ENCODE measurements at places on chromosomes 1 and 21.

- DNase-seq: no peak
Observed at GRCh38 chr1:47621483-47621882, 183.6 kb downstream of the FOXD2 start.

GRCh38 chr1:229434641-229435051 lies 752 bp upstream of the ACTA1 start:
- no peak for DNase-seq

DNA sequence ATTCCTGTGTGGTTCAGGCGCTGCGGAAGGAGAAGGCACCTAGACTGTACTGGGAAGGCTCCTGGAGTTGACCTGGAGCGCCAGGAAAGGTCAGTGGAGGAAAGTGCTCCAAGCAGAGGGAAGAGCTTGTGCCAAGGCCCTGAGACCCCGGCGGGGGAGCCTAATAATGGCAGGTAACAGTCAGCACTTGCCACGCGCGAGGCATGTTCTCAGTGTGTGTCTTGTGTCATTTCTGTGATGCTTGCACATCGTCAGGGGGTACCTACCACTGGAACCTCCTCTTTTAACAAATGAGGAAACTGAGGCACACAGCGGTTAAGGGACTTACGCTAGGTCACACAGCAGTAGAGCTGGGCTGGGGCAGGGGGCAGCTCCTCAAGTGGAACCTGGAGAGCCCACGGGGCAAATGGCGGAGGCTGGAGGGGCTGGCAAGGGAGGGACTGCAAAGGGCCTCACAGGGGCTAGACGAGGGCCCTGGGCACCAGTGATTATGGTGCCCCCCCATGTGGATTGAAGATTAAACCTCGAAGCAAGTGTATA lies 976 bp upstream of the BMP8B start:
- no peak for DNase-seq

DNA sequence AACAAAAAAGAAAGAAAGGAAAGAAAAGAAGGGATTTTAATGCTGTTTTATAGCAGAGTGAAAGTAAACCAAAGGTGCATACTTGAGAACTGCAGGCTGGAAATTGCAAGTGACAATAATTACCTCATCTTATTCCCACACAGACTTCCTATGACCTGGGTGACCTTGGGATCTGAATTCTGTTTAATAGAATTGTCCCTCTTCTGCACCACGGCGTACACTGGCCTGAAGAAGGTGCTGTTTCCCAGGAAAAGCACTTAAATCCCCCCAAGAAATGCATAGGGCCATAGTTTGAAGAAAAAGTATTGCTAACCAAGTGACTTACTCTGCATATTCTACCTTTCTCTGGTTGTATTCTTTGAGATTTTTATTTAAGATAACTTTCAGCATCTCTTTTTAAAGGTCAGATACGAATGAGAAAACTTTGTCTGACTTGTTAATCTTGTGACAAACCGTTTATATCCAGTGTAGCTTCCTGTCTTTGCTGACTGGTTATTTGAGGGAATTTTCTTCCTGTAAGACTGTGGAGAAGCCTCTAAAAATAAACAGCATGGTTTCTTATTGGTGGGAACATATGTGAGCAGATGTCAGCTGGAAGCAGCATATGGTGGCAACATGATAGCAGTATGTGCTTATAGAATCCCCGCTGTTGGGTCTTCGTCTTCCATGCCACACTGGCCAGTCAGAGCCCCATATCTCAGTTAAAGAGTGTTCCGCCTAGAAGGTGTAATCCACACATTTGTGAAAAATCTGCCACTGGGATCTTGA lies 16.3 kb downstream of the TGFB2 start:
- DNase-seq: no peak

DNA sequence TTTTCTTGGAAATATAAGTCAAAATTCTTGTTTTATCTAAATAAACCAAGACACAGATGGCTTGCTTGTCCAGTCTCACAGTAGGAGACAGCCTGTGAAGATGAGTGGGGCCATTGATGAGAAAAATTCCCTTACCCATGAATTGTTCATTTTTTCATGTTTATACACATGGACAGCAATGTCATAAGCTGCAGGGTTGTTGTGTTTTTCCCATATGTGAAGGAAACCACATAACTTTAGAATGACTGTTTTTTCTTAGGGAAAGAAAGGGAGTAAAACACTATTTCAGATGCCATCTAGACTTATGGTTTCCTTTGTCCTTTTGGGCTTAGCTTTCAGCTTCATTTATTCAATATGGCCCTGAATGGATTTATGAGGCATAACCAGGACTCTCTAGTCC lies 622.5 kb upstream of the NR5A2 start:
- DNase-seq: no peak

- no peak for DNase-seq
Observed at GRCh38 chr1:71785450-71785849, 496.9 kb downstream of the NEGR1 start.

DNA sequence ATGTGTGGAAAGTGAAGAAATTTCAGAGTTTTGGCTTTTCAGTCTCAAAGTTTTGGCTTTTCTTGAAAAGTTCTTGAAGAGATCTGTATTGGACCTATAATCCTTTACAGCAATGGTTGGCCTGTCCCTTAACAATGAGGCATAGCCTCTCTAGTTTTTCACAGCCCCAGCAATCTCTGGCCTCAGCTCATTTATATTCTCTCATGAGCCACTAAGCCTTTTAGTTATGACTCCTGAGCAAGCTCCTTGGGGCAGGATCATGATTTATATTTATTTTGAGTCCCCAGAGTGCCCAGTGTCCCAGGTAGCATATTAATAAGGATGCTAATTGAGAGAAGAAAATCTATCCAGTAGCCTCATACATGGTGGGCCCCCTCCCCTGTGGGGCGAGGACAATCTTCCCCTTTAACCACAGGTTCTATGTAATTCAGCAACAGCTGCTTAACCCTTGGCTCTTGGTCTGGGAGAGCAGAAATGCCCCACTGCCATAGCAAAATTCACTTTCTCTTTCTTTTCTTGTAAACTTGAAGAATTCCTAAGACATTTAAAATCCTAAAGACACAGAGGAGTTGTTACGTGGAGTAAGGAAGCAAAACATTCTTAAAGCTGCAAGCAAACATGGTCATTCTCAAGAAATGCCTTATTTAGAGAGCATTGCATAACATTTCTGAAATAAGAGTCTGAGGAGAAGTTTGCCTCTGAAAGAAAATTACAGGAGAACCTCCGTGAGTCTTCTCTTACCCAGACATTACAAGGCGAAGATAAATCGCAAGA lies 6.3 kb downstream of the NGF start:
- no peak for DNase-seq

GRCh38 chr1:164604541-164604940 lies 45.6 kb downstream of the PBX1 start:
- no peak for DNase-seq

DNA sequence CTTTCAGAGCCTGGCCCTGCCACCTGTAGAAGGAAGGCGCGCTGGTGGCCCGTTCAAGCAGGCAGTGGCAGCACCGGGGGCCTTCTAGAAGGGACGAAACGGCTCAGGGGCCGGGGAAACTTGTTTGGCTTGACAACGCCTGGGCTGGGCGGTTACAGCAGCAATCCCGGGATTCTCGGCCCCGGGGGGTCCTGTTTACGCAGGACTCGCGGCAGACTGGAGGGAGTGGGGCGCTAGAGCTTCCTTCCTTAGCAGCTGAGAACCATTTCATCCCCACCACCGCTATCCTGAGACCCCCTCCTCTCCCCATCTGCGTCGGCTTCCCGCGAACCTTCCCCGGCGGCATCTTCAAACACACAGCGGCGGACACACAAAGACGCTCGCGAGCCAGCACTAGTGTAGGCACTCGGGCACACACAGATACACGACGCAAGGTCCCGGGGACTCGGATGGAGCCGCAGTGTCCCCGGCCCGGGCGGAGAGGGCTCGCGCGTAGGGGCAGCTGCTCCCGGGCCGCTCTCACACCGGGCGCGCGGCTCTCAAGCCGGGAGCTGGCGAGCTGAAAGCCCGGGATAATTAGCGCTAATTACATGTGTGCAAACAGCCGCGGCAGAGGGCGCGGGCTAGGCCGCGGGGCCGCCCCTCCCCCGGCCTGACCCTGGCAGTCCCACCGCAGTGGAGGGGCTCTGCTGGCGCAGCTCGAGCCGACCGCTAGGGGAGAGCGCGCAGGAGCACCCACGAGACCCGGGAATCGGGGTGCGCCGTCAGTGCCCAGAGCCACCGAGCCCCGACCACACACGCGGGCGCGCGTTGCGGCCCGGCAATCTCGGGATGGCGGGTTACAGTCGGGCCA lies 271.4 kb downstream of the FOXD2 start:
- DNase-seq: no peak

DNA sequence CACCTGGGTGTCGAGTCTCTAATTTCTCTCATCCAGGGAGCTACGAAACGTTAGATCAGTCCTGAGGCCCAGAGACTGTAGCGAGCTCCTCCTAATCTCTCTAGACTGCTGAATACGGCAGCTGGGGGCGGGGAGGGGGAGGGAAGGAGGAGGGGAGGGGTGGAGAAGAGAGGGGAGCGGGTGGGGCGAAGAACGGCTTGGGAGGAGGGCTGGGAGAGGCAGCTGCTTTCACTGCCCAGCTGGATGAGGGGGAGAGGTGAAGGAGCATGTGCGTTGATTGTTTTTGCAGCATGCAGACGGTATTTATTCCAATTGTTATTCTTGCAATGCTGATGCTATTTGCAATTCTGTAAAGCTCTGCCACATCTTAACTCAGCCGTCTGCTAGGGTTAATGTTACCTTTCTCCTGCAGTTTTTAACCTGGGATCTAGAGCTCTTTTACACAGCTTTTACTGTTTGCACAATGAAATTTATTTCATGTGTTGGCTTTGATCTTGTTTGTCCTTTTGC lies 790 bp downstream of the DNAJC6 start:
- DNase-seq: no peak

DNA sequence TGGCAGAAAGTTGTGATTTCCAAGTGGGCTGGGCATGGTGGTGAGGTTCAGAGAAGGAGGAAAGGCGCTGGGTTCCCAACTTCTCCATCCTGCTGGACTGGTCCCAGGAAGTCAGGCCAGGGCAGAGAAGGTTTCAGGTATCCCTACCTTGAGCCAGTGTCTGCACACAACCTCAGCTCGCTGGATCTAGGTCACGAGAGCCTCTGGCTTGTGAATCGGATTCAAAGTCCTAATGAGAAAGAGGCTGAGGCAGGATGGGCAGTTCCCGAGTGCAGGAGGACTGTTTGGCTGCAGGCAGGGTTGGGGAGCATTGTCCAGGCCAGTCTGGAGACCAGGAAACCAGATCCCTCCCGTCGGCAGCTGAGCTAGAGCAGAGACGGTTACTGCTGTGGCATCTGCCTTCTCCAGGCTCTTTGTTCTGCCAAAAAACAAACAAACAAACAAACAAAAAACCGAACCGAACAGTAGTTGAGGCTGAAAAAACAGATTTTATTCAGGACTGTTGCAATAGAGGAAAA lies 19.5 kb upstream of the IGSF21 start:
- DNase-seq: no peak

- DNase-seq: no peak
Observed at GRCh38 chr1:182957902-182958395, 5.0 kb upstream of the SHCBP1L start.

- no peak for DNase-seq
Observed at GRCh38 chr1:44289530-44289929, 65.5 kb downstream of the ERI3 start.

GRCh38 chr1:119012383-119012782 lies 24.2 kb upstream of the TBX15 start:
- no peak for DNase-seq

DNA sequence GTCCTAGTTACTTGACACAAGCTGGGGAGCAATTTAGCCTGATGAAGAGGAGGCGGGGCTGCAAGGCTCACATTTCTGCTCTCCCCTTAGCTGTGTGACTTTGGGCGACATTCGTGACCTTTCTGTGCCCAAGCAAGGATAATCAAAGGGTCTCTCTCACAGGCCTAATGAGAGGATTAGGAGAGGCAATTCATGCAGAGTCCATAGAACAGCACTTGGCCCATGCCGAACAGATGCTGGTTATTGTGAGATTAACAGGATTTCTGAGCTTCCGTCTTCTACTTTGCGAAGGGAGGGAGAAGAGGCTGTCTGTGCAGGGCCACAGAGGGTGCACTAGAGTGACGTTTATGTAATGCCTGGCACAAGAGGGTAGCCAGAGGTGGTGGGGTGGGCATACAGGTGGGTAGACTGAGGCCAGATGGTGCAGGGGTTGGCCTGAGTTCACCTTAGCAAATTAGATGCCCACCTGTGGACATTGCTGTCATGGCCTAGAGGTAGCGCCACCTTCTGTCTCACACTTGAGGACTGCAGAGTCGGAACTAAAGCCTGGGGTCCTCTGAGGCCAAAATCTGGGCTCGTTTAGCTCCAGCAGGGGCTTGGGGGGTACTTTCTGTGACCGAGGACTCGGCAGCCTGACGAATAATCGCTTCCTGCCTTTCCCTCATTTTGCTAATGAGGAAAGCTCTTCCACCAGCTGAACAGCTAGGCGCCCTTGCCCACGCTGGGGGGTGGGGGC lies 18.6 kb downstream of the ACTL8 start:
- DNase-seq: no peak

GRCh38 chr1:25680701-25681100 lies 64.1 kb downstream of the MAN1C1 start:
- no peak for DNase-seq

GRCh38 chr21:44485254-44485793 lies 30.0 kb downstream of the LRRC3 start:
- DNase-seq: no peak

GRCh38 chr21:38809198-38809878 lies 3.6 kb downstream of the ETS2 start:
- no peak for DNase-seq

DNA sequence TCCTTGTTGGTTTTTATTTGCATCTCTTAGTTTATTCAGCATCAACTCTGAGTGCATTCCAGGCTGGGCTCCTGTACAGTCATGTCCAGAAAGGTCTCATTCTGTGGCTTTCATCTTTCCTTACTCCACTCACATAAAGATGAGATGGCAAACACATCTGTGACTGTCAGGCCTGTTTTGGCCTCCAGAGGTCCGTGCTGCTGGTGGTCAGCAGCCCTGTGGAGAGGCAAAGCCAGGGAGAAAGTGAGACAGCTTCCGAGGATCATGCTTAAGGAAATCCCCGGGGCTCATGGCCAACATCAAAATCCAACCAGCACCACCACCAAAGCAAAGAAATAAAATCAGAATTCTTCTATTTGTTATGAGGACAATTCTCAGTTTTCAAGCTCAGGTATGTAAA lies 96.1 kb upstream of the HIVEP3 start:
- no peak for DNase-seq

GRCh38 chr1:174222166-174222949 lies 63.0 kb downstream of the RABGAP1L start:
- no peak for DNase-seq

- no peak for DNase-seq
Observed at GRCh38 chr1:41282679-41283317, 40.7 kb upstream of the SCMH1 start.

- no peak for DNase-seq
Observed at GRCh38 chr1:165915932-165916348, 88.5 kb downstream of the UCK2 start.

DNA sequence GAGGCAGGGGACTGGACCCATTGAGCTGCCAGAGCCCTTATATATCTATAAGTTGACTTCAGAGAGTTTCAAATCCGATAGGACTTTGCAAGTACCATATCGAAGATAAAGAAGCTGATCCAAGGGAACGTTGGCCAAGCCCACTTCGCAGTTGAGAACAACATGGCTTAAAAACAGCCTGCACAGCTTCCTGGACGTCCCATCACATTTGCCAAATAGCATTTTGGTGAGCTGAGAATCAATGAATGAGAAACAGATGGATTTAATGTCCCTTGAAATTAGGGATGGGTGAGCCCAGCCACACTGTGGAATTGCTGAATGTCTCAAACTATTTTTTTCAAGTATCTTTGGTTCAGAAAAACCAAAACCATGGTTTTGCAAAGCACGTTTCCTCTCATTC lies 64.8 kb downstream of the KCNJ15 start:
- no peak for DNase-seq

- DNase-seq: no peak
Observed at GRCh38 chr1:63866084-63866483, 92.3 kb downstream of the ROR1 start.

- no peak for DNase-seq
Observed at GRCh38 chr1:154170547-154171222, 15.8 kb upstream of the NUP210L start.
